Fibroblast of mammary gland (primary cell): ENCODE measurements at places on chromosomes 4 and X.

- DNase-seq = no peak
Measured at GRCh38 chr4:142041788-142042187, 405.4 kb downstream of the IL15 start.

- DNase-seq = peak; percentile 67
Measured at GRCh38 chr4:153318696-153319320, 25.7 kb upstream of the MND1 start.

DNA sequence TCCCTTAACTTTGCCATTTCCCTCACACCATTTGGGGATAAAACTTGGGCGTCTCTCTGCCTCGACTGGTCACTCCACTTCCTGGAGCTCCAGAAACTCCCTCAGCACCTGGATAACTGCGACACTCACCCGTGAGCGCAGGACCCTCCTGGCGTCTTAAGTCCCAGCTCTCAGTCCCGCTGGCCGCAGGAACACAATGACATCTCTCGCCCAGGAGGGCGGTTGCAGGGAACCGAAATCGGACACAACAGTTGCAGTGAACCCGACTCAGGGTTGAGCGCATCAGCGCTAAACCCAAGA is 370.9 kb upstream of the SMIM31 start:
- DNase-seq = no peak

DNA sequence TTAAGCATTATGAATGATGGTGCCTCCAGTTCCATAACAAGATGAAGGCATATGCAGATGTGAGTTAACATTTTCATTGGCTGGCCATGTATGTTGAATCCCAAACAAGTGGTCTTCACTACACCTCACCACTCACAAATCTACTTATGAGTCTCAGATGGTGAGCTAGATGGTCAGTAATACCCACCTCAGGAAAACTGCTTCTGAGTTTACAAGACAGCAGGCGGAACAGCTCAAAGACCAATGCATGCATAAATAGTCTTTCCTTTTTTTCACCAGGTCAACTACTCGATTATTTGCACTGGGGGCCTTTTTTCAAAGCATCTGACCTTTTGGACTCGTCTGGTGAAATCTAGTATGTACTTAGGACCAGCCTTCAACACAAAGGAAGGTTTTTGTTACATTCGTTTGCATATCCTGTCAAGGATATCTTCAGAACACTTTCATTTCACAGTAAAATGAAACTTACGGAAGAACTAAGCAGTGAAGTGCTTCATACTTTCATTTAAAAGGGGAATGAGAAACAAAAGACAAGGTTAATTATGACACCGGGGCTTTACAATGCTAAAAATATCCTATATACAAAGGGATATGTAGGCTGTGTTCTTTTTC is 23.1 kb upstream of the TLR7 start:
- no peak for DNase-seq

- DNase-seq = no peak
Measured at GRCh38 chr4:6194458-6195195, 5.7 kb downstream of the JAKMIP1 start.

DNA sequence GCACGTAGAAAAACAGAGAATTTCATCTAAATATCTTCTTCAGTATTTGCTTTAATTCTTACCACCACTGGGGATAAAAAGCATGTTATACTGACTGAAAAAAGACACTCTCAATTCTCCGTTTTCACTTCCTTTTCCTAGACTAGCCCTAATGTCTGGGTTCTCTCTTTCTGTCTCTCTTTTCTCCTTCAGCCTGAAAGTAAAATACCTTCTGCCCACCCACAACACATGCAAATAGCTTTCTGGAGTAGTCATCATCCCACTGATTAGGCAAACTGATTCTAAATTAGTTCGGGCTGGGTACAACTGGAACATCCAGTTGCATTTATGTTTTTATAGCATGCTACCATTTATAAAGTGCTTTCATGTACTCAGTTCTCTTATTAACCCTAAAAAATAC is 142.4 kb upstream of the ANKRD50 start:
- peak; percentile 48 for DNase-seq

- peak; percentile 89 for DNase-seq
Measured at GRCh38 chr4:54784161-54784671, 126.5 kb downstream of the KIT start.

- DNase-seq = no peak
Measured at GRCh38 chrX:145848857-145849256, 31.2 kb downstream of the SLITRK2 start.

DNA sequence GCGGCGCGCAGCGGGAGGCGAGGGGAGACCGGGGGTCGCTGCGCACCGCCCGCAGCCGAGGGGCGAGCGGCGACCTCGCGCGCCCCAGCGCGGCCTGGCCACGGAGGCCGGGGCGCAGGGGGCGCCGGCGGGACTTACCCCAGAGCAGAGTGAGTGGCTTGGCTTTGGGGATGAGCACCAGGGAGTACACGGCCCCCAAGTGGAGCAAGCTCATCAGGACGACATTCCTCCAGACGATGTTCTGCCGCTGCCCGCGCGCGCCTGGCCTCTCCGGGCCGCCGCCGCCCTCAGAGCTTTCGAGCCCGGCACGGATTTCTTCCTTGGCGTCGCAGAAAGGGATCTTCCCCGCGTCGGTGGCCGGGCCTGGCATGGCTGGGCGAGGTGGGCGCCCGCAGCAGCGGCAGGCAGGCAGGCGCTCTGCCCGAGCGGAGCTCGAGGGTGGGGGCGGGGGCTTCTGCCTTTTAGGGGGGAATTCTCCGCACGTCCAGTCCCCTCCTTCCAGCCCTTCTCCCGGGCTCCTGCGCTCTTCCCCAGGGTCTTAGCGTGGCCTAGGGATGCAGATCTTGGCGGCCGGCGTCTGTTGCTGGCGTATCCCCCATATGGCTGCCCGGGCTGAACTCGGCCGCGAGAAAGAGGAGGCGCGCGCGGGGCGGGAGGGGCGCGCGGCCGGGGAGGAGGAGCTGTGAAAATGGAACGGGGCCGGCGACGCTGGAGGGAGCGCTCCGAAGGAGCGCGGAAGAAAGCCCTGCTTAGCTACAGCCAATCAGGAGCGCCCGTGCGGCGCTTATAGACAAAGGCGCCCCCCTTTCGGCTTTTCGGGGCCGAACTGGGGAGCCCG is at the start of gene SCD5:
Gene SCD5 (minus strand): TSS at position 629 of the 838 bp plus-strand sequence. CDS start 259 bp downstream, at position 370.
- DNase-seq = peak; percentile 73

- no peak for DNase-seq
Measured at GRCh38 chrX:2536974-2537373, 36.2 kb upstream of the DHRSX start.

DNA sequence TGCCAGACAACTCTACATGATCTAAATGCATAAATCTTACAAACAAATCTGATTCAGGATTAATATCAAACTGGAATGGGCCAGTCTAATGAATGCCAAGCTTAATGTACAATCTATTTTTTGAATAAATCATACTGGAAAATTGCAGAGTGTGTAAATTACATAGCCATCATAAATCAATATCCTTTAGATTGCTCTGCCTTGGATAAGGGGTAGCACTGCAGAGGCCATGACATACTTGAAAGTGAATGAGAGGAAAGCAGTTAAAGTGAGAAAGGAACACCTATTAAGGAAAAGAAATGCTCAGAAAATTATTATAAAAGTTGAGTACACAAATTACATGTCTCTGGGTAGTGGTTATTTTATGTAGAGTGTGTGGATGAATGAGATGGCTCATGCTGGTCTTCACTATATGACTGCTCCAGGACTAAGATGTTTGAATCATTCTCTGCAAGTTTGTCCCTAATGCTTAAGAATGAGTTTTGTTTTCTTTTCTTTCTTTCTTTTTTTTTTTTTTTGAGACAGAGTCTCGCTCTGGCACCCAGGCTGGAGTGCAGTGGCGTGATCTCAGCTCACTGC is 100.2 kb downstream of the ADGRL3 start:
- DNase-seq = no peak

DNA sequence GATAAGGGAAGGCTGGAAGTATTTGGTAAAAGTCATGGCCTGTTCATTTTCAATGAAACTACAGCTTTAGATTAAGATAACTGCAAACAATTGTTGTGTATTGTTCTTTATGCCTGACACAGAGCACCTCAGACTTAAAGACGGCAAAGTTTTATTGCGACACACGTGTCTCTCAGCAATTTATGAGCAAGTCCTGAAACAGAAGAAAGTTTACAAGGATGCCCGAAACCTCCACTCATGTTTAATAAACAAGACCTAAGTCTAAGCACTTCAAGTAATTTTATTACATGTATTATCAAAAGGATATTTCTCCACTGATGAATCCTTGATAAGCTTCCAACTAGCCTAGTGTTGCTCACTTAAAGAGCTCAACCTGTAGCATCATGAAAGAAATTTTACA is 51.0 kb downstream of the DHX15 start:
- no peak for DNase-seq

DNA sequence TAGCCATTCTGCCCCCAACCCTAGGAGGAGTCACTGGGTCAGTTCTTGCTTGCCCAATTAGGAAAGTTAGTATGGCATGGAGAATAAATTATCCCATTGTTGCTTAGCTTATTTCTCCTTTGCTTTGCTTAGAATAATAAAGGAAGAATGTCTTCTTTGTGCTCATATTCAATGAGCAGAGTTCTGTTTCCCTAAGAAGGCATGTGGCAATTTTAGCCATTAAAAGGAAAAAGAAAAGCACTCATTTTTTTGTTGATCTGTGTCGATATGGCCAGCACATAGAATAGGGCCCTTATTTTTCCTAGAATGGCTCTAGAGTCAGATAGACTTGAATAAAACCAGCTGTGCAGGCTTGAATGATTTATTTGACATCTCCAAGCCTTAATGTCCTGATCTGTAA is 166.4 kb upstream of the PPARGC1A start:
- DNase-seq = no peak

GRCh38 chr4:35938936-35939335 is 305.4 kb downstream of the ARAP2 start:
- DNase-seq = no peak

- no peak for DNase-seq
Measured at GRCh38 chrX:44913656-44914531, 40.9 kb downstream of the KDM6A start.

GRCh38 chr4:87806520-87806919 is 7.2 kb downstream of the IBSP start:
- peak; percentile 54 for DNase-seq
